SW480 (cell line): ENCODE measurements at places on chromosomes 1 and 21.

GRCh38 chr1:201348211-201348566 is 29.3 kb downstream of the TNNT2 start:
- DNase-seq: peak; percentile 47

GRCh38 chr1:202171292-202172014 is 11.1 kb upstream of the PTPN7 start:
- no peak for DNase-seq

- DNase-seq: peak; percentile 98
Observed at GRCh38 chr21:45363921-45364467, 41.0 kb upstream of the COL18A1 start.

DNA sequence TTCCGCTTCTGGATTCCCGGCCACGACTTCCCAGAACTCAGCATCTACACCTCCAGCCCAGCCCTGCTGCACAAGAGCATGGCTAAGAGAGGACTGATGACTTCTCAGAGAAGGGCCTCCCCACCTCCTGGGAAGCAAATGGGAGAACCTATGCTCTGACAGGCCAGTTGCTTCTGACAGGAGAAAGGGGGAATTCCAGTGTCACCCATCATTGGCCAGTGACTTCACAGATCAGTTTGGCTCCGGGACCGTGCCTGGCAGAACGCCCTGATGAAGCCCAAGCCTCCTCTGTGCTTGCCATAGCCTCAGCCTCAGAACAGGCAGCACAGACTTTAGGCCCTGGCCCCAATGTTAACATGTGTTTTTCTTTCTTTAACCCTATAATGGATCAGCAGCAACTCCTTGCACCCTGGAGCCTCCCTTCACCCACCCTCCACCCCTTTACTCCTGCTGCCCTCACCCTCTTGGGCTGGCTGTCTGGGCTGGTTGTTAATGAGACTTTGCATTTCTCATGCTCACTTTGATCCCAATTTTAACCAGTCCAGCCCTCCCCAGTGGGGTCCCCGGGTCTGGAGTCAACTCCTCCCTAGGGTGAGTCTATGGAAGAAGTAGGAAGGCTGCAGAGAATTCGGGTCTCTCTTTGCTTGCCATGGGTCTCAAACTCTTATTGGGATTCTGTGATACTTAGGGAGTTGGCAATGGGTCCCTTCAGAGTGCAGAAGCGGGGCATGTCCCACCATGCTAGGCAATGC is 42.7 kb upstream of the SLC30A1 start:
- no peak for DNase-seq

DNA sequence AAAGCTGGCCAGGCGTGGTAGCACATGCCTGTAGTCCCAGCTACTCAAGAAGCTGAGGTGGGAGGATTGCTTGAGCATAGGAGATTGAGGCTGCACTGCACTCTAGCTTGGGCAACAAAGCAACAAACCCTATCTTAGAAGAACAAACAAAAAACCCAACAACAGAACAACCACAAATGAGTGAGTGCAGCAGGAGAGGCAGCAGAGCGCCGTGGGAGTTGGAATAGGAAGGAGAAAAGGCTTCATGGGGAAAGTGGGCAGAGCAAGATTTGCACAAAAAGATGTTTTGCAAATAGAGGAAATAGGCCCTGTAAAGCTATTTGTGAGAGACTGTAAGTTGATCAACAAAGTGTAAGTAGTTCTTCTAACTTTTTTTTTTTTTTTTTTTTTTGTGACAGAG is 19.6 kb downstream of the SMAP2 start:
- no peak for DNase-seq

- no peak for DNase-seq
Observed at GRCh38 chr1:221945669-221946068, 203.8 kb upstream of the DUSP10 start.

GRCh38 chr1:155304558-155305063 is 3.4 kb upstream of the PKLR start:
- no peak for DNase-seq
